Fibroblast of skin of left quadriceps (primary cell): ENCODE measurements at places on chromosomes 4 and X.

- DNase-seq = no peak
Observed at GRCh38 chr4:169160825-169161224, 109.9 kb downstream of the SH3RF1 start.

DNA sequence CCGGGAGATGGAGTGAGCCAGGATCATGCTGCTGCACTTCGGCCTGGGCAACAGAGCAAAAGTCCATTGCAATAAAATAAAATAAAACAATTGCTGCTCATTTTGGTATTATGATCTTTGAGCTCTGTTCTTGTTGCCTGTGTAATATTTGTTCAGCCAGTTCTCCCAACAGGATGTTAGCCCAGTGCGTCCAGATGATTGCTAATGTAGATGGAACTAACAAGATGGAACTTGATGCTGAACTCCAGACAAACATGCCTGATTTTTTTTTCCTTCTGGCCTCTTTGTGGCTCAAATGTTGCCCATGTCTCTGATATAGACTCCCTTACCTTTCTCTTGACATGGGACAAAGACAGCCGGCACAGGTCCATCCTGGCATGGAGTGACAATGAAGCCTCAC is 15.8 kb downstream of the SSX5 start:
- DNase-seq = no peak

- DNase-seq = peak; percentile 34
Observed at GRCh38 chr4:33711826-33712225, 2532.5 kb downstream of the ARAP2 start.

GRCh38 chr4:122525865-122526264 is 69.3 kb upstream of the IL2 start:
- DNase-seq = no peak

GRCh38 chrX:118941147-118941546 is 33.3 kb upstream of the LONRF3 start:
- DNase-seq = no peak

- DNase-seq = peak; percentile 30
Observed at GRCh38 chr4:169823685-169824084, 65.9 kb upstream of the HPF1 start.

- no peak for DNase-seq
Observed at GRCh38 chr4:182405087-182405486, 161.9 kb downstream of the TENM3 start.

DNA sequence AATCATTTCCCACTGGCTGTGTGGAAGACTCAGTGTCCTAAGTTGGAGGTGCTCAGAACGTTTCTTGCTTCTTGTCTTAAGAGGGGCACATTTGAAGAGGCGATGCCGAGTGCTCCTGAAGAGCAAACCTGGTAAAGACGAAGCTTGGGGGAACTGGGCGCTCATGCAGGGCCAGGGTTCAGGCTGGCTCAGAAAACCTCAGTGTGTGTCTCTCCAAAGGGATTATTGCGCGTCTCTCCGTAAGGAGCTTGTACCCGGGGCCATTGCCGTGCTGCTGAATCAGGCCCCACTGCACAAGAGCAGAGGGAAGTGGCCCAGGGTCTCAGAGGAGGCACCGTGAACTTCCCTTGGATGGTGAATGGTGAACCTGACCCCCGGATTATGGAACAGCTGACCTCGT is 44.4 kb downstream of the PSAPL1 start:
- DNase-seq = no peak

DNA sequence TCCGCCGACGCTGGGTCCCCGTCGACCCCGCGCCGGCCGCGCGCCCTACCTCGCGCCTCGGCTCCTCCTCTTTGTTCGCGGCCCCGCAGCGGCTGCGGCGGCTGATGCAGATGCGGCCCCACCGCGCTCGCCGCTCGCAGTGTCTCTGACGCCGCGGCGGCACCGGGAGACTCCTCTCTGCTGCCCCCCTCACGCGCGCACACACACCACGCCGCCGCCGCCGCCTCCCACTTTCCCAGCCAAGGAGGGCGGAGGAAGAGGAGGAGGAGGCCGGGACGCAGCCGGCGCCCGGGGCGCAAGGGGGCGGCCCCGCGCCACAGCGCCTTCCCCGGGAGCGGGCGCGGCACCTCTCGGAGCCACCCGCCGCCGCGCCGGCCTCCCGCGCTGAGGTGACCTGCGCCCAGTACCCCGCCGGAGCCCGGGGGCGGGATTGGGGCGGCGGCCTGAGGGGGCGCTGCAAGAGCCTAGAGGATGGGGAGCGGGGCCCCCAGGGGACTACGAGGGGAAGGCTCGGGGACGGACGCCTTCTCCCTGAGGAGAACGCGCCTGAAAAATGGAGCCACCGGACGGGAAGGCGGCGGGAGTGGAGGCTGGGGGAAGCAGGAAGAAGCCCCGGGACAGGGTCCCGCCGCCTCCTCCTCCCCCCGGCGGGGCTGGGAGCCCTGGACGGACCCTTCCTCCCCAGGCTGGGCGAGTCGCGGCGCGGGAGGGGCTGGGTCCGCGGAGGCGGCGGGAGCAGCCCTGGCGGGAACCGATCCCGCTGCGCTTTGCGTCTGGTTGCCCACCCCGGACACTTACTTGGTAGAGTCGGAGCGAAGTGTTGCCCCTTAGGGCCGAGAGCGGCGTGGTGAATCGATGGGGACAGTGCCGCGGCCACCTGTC is at the start of gene SH3RF1:
Gene SH3RF1, minus strand, starts transcription at position 147 of the 882 bp plus-strand sequence. CDS start 1,744 bp downstream, outside the sequence.
- DNase-seq = peak; percentile 85

DNA sequence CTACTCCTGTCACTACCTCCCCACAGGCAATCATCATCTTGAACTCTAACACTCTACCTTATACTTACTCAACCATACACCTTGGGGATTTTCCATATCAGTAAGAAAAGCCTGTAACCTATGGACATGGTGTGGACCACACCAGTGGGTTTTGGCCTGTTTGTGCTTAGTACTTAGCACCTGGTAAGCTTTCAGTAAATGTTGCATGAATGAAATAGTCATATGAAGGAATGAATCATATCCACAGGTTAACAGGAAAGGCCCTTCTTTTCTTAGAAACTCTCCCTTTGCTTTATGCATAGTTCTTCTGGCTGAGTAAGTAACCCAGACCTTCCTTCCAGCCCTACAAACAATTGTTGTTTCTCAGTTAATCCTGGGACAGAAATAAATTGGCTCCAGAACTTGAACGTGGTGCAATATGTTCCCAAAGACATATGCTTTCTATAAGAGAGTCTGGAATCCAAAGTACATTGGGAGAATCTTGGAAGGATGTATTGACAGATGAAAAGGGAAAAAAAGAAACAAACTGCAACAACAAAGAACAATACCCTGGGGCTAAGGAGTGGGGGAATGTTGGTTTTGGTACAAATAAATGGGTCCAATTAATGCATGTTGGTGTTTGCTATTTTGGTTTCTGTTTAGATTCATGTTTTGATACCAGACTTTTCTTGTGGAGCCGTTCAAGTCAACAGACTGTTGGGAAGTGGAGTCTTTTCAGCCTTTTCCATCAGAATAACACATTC is 27.8 kb downstream of the RASL11B start:
- no peak for DNase-seq

GRCh38 chr4:115883231-115883630 is 769.8 kb upstream of the NDST4 start:
- no peak for DNase-seq

GRCh38 chrX:30665471-30665870 is 12.2 kb downstream of the GK start:
- no peak for DNase-seq

GRCh38 chr4:37073226-37073840 is 171.2 kb upstream of the NWD2 start:
- no peak for DNase-seq

DNA sequence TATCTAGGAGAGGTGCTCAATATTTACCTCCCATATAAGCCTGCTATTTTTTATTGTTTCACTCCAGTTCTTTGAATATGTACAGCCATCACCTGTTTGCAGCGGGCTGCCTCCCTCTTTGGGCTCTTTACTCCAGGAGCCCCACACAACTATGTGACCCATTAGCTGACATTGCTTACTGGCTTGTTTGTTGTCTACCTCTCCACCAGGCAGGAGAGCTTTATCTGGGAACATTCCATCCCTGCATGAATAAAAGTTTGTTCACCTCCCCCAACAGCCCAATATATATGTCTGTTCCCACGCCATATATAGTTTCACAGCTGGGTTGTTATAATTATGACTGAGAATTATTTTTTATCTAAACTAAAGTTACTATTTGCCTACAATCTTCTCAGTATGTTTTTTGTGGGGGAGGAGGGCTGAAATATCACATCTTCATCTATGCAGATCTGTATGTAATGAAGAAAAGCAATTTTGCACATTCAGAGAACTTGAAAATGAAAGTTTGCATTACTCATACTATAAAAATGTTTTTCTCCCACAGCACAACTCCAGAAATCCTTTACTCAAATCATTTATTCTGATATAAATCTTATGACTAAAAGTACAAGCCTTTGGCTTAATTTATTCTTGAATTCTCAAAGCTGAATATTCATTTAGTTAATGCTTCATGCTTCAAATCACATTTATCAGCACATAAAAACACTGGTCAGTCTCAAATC is 61.2 kb upstream of the DAPP1 start:
- DNase-seq = no peak

GRCh38 chr4:26034849-26035248 is 120.8 kb downstream of the SMIM20 start:
- DNase-seq = no peak

- DNase-seq = no peak
Observed at GRCh38 chr4:60938621-60939020, 261.5 kb upstream of the ADGRL3 start.

DNA sequence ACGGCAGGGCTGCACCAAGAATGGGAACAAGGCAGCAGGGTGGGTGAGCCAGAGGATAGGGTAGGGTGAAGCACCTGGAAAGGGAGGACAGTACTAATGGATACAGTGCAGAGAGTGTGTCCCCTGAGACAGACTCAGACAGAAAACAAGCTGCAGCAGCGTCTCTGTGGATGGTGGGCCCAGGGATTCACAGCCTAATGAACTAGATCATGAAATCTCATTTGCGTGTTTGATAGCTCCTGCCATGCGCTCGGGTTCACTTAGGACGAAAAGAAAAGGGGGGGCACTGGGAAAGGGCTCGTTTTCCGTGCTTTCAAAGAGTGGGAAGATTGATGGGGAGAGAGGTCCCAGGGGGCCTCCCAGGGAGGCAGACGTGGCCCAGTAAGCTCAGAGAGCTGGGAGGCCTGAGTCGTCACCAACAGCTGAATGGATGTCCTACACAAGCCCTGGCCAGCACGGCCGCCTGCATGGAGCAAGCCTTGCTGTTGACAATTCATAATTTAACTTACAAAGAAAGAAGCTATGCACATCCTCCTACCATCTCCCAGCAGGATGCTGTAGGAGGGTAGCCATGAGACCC is 446.9 kb downstream of the BCOR start:
- DNase-seq = no peak

GRCh38 chrX:43961699-43962098 is 11.5 kb downstream of the NDP start:
- DNase-seq = no peak

- no peak for DNase-seq
Observed at GRCh38 chr4:98720871-98721480, 62.6 kb upstream of the TSPAN5 start.

GRCh38 chrX:1500701-1501624 is 36.0 kb downstream of the P2RY8 start:
- no peak for DNase-seq

DNA sequence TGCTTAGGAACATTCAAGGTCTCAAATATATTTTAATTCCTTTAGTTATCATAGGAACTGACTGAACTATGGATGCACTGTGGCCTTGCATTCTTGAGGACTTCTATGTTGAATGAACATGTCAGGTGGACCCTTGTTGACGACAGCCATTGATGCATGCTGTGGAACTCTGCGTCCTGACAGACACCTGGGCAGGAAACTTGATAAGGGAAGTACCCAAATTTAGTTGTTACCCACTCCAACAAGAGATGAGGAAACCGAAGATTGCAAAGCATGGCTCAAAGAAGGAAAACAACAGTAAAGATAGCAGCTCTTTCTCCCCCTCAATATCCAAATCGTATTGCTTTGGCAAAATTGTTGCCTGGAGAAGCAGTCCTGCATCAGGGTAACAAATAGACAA is 540.0 kb upstream of the NR3C2 start:
- no peak for DNase-seq

DNA sequence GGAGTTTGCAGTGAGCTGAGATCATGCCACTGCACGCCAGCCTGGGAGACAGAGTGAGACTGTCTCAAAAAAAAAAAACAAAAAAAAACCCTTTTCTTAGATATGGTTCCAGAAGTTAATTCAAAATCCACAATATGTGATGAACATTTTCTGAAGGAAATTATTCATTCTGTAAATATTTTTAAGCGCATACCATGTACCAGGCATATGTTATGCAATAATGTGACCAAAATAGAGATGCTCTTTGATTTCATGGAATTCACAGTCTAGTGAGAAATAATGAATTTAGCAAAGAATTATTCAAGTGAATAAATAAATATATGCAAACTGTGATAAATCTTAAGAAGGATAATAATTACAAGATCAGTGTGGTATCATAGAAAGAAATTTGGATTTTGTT is 174.7 kb downstream of the GC start:
- DNase-seq = no peak

- DNase-seq = peak; percentile 29
Observed at GRCh38 chrX:100409610-100410590, at the start of gene PCDH19. Gene PCDH19, minus strand, starts transcription at chrX:100410273. Its CDS starts 1,676 bp downstream, at chrX:100408597.

- no peak for DNase-seq
Observed at GRCh38 chr4:138062929-138063328, 179.2 kb downstream of the SLC7A11 start.

DNA sequence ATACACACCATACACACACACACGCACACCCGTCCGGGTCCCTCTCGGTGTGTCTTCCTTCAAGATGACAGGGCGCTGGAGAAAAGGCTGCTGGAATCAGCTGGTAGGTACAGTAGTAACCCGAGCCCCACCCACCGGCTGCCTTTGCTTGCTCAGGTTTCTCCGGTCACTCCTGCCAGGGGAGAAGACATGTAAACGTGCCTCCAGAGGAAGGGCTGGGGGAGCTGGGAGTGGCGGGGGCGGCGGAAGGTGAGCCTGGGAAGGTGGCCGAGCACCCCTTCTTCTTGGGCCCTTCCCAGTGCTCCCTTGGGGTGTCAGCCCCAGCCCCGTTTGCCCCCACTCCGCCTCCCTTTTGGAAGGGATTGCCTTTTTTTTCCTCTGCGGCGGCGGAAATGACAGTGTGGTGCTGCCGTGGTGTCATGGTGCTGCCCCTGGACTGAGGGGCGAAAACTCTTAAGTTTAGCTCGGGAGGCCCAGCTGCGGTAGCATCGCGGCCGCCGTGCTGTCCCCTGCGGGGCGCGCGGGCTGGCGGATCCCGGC is at the start of gene MID2:
Gene MID2, plus strand, starts transcription at position 169 of the 540 bp plus-strand sequence. CDS start 561 bp downstream, outside the sequence.
- DNase-seq = no peak

- peak; percentile 0 for DNase-seq
Observed at GRCh38 chrX:56281789-56282188, 49.6 kb downstream of the KLF8 start.
